Right forelimb (tissue), 1 donor: ENCODE measurements at places on chromosomes 7 and 10.

DNA sequence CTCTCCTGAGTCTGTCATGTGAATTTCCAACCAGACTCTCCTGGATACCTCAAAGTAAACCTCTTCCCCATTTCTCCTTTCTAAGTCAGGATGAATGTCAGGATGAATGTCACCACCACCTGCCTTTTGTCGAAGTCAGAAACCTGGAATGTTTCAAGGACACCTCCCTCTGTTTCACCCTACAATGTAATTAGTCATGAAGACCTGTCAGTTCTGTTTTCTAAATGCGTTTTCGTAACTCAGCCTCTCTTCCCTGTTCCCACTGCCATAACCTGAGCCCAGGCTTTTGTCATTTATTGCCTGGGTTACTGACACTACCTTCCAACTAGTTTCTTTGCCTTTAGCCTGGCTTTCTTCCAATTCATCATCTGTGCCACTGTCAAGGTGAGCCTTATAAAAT, 5.5 kb upstream of the STN1 start:
- DNase-seq, result no peak

GRCh38 chr7:82616059-82616728, 172.6 kb upstream of the CACNA2D1 start:
- no peak for DNase-seq

DNA sequence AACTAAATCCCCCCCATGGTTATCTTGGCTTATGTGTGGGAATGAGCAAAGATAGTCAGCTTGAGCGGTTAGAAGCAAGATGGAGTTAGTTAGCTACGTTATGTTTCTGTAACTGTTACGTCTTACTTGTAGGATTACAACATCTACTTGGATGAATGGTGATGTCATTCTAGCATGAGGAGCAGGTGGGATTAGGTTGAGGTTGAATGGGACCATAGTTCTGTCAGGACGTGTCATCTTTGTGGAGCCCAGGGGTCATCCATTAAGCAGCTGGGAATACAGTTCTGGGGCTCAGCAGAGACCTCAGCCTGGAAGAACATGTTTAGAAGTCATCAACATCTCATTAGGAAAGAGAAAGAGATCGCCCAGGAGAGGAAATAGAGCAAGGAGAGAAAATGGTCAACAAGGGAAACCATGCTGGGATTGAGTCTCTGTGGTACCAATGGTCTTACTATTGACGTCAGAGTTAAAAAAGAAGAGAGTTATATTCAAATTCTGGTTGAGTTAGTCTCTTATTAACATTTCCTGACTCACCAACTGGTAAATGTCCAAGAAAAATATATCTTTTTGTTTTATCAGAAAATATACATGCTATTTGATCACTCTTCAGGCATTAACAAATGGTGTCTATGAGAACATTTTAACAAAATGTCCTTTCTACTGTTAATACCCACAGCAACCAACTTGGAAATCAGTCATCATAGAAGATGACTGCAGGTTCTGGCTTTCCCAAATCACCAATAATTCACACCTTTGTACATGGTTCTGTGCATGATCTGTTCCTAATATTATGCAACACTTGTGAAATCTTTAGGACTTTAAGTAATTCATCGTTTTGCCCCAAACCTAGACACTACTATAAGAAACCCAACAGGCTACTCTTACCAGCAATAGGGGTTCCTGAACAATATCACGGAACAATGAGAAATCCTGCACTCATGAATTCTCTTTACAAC, 96.9 kb downstream of the KIAA1217 start:
- no peak for DNase-seq

GRCh38 chr10:69760072-69760471, 41.6 kb upstream of the COL13A1 start:
- DNase-seq, result no peak

DNA sequence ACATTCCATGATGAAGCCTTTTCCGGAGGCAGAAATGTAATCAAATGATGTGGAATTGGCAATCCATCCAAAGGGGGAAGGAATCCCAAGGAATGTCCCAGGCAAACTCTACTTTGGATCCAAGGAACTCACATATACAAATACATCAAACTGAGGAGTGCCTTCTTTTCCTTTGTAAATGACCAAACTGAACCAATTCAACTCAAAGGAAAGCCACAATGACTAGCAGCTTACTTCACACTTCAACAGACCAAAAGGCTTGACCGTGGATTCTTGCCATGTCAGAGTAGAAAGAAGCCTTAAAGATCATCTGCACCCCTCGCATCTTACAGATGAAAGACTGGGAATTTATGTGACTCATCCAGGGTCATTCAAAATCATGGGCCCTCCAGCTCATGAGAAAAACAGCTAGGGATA, 79.7 kb upstream of the MACROH2A2 start:
- no peak for DNase-seq

DNA sequence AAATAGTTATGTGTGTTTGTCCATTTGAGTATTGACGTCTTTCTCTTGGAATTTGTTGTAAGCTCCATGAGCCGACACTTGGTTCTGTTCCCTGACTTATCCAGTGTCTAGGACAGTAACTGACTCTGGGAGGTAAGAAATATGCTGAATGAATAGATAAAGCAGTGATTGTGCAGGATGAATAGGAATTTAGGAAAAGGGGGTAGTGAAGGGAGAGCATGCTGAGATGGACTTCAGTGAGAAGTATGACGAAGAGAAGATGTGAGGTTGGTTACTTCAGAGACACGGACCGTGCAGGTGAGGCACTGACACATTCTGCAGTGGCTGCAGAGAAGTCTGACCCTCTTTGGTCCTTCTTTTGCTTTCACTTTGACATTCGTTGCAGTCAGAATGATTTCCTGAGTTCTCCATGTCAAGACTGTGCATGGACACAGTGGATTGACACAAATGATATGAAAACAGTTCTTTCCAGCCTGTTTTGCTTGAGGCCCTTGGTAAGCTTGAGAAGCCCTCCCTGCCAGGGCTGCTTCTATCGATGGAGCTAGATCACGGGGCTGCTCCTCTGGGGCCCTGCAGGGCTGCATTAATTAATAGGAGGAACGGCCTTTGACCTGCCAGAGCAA, 261.5 kb upstream of the SORCS1 start:
- DNase-seq, result no peak

GRCh38 chr10:12193193-12193592, 2.5 kb downstream of the NUDT5 start:
- DNase-seq, result no peak

DNA sequence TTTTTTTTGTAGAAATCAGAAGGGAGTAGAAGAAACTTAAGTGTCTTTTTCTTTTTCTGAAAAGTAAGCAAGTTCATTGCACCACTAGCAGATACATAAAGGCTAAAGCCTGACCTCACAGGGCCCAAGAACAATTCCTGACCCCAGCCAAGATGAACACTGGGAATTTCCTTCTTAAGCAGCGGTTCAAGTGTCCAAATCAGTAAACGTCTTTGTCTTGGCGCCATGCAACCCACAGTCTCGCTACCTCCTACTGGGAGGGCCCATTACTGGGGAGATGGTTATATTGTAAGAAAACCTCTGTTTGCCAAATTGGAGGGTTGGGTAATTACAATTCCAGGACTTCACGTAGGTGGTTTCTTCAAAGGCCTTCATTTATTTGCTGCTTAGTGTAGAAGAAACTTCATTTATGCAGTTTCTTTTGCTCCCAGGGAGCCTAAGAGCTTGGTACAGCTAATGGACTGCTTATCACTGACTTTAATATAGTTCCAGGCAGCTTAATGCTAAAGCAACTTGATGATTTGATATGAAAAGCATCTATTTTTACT, 58.3 kb upstream of the ADRB1 start:
- DNase-seq, result no peak

GRCh38 chr10:99374526-99374925, 45.4 kb downstream of the CNNM1 start:
- DNase-seq, result no peak

DNA sequence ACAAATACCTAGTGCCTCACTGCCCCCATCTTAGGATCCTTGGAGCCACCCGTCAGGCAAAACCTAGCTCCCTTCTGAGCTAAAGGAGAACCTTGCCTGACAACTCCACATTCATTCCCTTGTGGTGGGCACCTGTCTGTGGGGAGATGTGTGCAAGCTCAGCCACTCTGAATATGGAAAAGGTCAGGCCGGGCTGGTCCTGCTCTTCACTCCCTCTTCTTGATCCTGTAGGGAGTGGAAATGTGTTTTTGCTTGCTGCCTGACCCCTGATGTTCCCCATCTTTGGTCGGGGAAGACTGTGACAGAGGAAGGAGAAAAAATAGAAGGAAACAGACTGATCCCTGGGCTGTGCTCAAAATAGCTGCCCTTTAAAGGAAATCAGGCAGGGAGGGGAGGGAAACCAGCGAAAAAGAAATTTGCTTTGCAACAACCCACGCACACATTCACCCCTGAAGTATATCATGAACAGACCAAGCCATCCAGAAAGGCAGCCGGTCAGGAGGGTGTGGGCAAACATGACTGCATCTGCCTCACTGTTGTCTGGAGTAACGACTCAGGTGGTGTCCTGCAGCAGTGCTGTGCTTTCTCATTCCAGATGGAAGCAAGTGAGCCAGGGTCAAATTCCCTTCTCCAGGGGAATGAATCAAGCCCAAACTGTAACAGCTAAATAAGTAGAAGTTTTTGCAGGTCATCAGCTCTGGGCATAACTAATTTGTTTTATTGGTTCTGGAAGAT, 74.0 kb downstream of the SCRN1 start:
- DNase-seq, result no peak

DNA sequence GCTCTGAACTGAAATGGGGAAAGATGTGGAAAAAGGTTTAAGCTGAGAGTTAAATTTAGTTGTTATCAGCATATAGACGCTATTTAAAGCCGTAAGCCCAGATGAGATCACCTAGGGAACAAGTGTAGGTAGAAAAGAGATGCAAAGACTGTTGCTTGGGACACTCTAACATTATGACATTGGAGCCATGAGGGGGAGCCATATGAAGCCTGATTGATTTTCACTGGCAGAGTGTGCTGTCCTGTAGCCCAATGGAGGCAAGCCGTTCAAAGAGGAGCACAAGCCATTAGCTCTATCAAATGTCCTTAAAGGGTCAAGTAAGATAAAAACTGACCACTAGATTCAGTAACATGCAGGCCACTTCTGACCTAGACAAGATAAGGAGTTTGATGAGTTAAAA, 223.3 kb downstream of the TWIST1 start:
- DNase-seq, result no peak

GRCh38 chr10:132335189-132336063, 3.4 kb downstream of the LRRC27 start:
- no peak for DNase-seq

- no peak for DNase-seq
Measured at GRCh38 chr10:131762789-131763696, 137.8 kb upstream of the PPP2R2D start.

DNA sequence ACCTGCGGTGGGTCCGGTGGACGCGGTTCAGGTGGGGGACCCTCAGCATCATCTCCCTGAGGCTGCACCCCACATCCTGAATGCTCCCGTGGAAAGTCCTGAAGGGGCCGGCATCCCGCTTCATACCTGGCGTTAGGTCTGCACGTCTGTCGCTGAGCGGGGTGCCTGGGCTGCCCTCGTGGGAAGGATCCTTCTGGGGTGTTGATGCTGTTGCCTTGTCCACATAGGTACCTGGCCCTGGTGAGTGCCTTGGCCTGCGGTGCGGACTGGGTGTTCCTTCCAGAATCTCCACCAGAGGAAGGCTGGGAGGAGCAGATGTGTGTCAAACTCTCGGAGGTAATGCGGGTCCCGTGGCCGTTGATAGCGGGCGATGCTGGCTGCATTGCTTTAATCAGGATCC, 37.8 kb downstream of the PFKP start:
- DNase-seq, result no peak

GRCh38 chr7:4247106-4247876, 434.8 kb upstream of the FOXK1 start:
- no peak for DNase-seq

GRCh38 chr7:1713502-1714484, 43.7 kb downstream of the ELFN1 start:
- no peak for DNase-seq

DNA sequence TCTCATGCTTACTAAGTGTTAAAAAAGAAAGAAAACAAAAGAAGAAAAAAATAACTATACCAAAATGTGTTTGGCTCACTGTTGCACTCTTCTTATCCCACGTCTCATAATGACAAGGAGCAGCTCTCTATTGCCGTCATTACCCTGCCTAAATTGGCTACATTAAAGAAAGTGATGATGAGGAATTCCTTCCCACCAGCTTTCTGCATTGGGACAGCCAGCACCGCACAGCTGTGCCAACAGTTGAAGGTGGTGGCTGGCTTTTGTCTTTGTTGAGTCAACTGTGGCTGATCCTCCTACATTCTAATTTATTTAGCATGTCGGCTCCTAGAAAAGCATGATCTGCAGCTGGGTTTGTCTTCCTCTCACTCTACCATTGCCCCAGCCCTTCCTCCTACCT, 751.8 kb downstream of the KCNMA1 start:
- no peak for DNase-seq

DNA sequence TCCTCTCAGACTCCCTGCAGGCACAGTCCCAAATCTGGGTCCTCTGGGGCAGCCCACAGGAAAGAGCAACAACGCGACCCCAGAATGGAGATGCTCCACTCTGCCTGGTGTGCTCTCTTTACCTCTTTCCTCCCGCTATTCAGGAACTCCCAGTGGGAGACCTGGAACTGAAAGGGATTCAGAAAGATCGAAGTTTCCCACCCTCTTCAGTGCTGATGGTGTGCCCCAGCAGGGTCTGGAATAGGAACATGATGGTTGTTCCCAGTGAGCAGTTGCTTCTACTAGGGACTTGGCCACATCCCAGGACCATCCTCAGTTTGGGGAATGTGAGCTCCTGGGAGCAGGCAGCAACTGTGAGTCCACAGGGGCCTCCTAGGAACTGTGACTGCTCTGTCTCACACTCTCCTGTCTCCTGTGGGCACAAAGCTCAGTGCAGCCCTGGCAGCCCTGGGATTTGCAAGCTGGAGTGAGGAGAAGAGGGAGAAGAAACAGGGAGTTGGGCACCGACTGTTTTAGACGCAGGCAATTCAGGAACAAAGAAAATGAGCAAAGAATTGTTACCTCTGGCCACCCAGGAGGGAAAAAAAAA, 17.9 kb downstream of the OR6V1 start:
- no peak for DNase-seq

DNA sequence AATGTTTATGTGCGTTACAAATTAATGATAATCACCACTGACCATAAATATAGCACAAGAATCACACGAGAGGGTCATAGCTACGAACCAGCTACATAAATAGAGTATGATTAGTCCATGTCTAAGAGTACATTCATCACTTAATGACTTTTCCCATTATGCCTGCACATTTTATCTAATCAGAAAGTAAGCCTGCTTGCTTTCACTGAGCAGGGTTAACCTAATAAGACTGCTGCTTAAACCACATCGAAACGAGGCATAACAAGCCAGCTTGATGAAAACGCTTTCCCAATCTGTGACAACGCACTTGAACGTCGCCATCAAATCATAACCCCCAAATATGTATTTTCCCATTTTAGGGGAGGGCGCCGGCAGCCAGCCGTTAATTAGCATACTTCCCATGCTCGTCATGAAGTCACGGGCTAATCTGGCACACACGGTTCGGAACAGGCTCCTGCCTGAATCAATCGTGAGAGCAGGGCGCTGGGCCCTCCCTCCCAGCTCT, 71.5 kb downstream of the EBF3 start:
- no peak for DNase-seq

- no peak for DNase-seq
Measured at GRCh38 chr10:21047511-21047910, 150.4 kb upstream of the NEBL start.
